ENCODE measurements at places on chromosomes 13 and 19.

DNA sequence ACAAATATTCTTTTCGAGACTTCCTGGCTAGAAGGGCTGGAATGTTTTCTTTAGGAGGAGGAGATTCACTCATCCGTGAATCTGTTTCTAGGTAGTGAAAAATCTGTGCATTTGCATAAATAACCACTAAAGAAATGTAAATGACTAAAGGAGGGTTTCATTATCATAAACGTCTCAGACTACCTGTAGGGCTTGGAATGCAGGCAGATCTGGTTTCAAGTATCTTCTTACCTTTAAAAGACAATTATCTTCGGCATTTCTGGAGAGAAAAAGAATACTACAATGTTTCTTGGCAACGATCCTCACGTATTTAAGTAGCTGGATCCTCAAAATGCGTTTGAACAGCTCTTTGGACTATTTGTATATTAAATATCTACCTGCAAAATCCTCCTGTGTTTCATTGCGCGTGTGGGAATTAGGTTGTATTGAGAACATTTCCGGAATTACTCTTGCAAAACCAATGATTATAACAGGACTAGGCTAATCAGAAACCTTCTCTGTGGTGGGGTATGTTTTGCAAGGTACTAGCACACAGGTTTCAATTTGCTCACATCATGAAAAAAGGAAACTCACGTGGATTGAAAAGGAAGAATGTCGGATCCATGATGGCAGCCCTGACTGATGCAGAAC is 291.1 kb upstream of the ARGLU1 start:
- DNase-seq: no peak

DNA sequence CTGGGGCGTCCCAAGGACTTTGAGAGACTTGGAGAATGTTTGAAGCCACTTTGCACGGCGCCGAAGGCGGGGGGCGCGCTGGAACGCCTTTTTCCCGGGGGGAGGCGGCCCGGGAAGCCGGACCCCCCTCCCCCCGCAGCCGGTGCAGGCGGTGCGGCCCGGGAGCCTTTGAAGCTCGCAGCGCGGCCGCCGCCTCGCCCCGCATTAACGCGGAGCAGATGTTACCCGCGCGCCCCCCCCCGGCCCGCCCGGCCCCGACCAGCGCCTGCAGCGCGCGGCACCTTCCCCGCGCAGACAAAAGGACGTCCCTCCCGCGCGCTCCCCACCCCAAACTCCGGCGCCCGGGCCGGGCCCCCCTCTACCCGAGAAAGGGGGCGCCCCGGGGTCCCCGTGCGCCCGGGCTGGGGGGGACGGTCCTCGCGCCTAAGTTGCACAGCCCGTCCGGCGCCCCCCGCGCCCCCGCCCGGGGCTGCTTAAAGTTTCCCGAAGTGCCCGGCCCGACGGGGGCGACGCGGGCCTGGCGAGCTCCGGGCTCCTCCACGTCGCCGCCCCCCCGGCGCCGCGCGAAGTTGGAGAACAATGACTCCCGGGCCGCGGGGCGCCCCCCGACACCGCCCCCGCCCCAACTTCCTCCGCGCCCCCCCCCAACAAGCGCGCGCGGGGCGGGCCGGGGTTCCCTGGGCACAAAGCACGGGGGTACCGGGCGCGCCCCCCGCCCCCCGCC is 685 bp downstream of the TCF3 start:
- DNase-seq: no peak

- no peak for DNase-seq
Measured at GRCh38 chr19:42028304-42029216, 34.5 kb upstream of the ATP1A3 start.

DNA sequence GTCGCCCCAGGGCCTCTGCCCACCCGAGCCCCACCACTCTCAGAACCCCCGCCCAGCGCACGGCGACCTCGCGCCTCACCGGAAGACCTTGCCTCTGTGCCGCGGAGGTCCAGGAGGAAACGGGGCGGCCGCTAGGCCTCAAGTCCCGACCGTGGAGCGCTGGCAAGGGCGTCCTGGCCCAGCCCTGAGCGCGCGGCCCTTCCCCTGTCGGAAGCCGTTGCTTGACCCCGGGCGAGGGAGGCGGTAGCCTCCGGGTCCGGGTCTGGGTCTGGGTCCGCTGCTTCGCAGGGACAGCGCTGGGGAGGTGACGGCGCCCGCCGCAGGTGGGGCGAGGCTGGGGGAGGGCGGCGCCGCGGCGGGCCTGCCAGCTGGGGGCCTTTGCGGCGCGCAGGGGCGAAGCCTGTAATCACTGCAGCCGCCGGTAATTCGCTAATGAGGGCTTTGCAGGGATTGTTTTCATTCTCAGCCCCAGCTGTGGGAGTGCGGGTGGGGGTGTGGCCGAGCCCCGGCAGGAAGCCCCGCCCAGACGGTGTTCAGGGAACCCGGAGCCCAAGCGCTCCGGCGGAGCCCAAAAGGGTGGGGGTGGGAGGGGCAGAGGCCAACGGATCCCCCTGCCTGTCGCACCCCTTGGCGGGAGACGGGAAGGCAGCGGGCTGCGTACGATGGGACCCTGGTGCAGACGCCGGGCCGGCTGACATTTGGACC is 8.6 kb downstream of the C19orf25 start:
- peak; percentile 35 for DNase-seq

DNA sequence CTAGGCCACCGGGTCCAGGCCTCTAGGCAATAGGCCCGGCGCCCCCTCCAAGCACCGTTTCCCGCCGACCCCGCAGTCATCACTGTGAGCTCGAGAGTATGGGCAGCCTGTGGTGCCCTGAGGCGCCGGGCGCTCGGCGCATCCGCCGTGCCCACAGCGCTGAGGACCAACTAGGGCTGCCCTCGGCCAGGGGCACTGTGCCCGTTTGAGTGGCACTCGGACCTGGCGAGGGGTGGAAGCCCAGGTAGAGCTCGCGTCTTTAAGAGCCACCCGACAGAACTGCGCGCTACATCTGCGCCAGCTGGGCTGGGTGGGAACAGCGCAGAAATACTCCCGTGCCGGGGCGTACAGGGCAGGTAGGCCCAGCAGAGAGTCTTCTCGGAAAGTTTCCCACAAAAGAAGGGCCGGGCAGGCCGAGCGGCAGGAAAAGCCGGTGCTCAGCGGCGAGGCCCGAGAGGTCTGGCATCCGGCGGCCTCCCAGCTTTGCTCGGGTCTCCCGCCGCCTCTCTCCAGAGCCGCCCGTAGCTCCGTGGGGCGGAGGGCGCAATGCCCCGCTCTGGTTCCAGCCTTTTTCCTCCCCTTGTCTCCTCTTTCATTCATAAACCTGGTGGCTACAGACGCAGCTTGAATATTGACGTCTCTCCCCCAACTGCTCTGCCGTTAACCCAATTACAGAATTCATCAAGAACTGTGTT is 5.4 kb upstream of the SOX1 start:
- no peak for DNase-seq

DNA sequence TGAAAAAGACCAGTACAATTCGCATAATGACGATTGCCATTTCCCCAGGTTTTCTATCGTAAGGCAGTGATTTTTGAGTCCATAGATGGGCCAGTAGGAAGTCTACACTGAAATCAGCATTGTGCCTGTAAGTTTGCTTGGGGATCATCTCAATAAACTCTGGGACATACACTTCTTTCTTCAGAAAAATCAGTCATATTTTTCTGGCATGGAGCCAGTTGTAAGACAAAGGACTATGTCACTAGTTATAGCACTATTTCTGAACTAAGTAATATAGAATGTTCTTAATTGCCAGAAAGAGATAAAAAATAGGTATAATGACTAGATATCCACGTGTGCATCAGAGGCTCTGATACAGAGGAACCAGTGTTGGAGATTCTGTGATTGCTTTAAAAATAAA is 243.5 kb downstream of the LMO7 start:
- DNase-seq: no peak

GRCh38 chr19:38422438-38422837 is 3.6 kb downstream of the RASGRP4 start:
- no peak for DNase-seq

DNA sequence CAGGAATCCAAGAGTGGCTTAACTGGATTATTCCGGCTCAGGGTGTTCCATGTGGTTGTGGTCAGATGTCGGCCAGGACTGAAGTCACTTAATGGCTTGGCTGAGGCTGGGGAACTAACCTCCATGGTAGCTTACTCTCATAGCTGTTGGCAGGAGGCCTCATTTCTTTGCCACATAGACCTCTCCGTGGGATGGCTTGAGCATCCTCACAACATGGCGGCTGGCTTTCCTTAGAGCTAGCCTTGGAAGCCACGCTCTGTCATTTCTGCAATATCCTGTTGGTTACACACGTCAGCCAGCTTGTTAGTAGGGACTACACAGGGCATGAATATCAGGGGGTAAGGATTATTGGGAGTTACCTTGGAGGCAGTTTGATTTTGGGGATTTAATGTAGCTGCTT is 5.1 kb downstream of the CRX start:
- DNase-seq: no peak
